Breast epithelium (tissue), 4 donors: ENCODE measurements at places on chromosomes 6 and 20. TPM values are rescaled to one million over a fixed set of nuclear protein-coding genes. Genes with fewer than 3 reads are reported as not detected.

GRCh38 chr6:127103482-127103881 is 15.0 kb upstream of the RSPO3 start:
- no peak for DNase-seq

DNA sequence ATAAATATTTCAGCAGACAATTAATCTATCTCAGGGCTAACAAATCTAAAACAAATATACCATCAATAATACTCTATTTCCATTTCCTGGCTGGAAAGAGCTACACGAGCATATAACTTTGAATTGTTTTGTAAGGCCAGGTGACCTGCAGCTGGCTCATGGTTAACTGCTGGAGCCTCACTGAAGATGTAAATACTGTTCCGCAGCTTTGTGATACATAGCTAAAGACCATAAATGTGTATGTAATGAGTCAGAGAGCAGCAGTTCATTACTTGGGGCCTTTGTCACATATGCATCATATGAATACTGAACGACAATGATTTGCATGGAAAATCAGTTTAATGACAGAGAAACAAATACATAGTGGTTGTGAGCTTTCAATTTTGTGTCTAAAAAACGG is 109.4 kb upstream of the CCN2 start:
- DNase-seq: no peak

The TMEM14C gene
- 134 TPM for total RNA-seq

The RIPPLY2 gene
- not detected for total RNA-seq

The PACSIN1 gene
- total RNA-seq: 0.29 TPM

DNA sequence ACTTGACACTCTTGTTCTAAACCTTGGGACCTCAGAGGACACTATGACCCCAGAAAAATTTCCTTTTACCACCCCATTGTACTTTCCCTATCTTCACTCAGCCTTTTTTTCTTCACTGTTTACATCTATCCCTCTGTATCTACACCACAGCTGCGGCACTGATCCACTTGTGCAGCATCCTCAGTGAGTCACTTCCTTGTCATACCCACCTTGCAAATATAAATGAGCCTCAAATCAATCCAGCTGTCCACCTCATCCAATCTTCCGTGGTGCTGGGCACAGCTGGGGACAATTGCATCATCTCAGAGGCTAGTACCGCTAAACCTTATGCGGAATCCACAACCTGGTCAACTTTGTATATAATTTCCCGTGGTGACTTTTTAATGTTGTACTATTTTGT is 710.5 kb downstream of the QKI start:
- no peak for DNase-seq

DNA sequence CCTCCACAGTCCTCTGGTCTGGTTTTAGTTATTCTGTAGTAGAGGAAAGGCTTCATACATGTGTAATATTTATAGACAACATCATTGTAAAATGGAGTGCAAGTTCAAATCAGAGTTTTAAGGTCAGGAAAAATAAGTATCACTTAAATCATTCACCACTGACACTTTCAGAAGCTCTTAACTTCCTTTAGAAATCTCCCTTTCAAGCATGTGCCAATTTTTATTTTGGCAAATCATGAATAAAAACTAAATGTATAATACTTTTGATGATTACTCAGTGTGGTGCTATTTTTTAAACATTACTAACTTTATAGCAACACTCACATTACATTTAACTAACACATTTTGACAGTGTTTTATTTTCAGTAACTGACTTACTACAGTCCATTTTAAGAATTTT is 112.2 kb downstream of the OGFRL1 start:
- no peak for DNase-seq
